ENCODE measurements at places on chromosomes 6 and 20. TPM values are rescaled to one million over a fixed set of nuclear protein-coding genes. Genes with fewer than 3 reads are reported as not detected.

RUNX2 gene
- total RNA-seq = 11.0 TPM

JPH2 gene
- total RNA-seq = 2.4 TPM

DNA sequence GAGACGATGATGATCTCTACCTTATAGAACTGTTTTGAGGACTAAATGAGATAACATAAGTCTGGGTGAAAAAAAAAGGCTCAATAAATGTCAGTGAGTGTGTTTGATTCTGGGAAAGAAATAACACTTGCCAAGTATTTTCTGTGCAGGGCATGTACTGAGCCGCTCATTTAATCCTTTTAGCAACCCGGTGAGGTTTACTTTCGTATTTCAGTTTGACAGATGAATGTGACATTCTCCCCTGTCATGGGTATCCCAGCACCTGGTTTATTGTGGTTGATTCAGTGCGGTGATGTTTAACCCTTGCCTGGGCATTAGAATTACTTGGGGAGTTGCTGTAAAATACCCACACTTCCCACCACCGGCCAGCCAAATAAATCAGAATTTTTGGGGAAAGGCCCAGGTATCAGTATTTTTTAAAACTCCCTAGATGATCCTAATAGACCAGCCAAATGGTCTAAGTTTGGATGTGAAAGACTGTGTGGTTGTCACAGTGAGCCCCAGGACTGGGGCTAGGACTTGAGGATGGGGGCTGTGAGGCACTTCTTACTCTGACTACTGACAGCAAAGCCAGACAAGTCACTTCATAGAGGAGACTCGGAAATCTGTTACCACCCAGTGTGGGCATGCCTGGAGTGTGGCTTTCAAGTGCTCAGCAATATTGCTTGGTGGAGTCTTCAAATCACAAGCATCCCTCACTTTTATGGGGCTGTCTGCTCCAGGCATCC is 100.2 kb upstream of the KCNG1 start:
- DNase-seq = no peak

DNA sequence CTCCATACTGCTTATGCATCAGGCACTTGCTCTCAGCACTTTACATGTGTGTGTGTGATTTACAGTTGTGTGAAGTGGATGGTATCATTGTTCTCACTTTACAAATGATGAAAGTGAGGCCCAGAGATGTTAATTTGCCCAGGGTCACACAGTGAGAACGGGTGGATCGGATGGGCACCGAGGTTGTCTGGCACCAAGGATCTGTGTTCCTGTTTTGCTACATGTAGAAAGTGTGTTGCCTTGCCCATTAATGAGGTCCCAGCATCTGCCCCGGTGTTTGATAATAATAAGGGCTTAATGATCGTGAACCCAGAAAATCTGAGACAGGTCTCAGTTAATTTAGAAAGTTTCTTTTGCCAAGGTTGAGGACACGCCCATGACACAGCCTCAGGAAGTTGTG is 216.1 kb upstream of the QKI start:
- no peak for DNase-seq
